ENCODE measurements at places on chromosomes 6 and 20. TPM values are rescaled to one million over a fixed set of nuclear protein-coding genes. Genes with fewer than 3 reads are reported as not detected.

Gene HTR1E
- not detected for total RNA-seq

- H3K27me3 ChIP-seq: no peaks in the 10 kb centered on the region
- peaks cover 20% of the 10 kb centered on the region for H3K4me1 ChIP-seq
- H3K27ac ChIP-seq: peak overlapping the region; percentile 94
- peak overlapping the region; percentile 65 for H3K4me3 ChIP-seq
Observed at GRCh38 chr20:56827763-56828162, 198.7 kb downstream of the TFAP2C start.

Gene SRXN1
- total RNA-seq: 83.3 TPM

Gene SOX18
- not detected for total RNA-seq

Gene CCN6
- not detected for total RNA-seq

Gene C20orf204
- 0.32 TPM for total RNA-seq

Gene RNF144B
- total RNA-seq: 3.5 TPM

- no peaks in the 10 kb centered on the region for H3K27me3 ChIP-seq
- H3K4me1 ChIP-seq: no peaks in the 10 kb centered on the region
Observed at GRCh38 chr6:125550892-125551291, 198.5 kb upstream of the HEY2 start.

- H3K4me1 ChIP-seq: peaks cover 21% of the 10 kb centered on the region
- H3K36me3 ChIP-seq: no peaks in the 10 kb centered on the region
- peak overlapping the region; percentile 82 for H3K27ac ChIP-seq
- DNase-seq: peak; percentile 79
- H3K27me3 ChIP-seq: no peaks in the 10 kb centered on the region
- peak overlapping the region; percentile 76 for H3K4me3 ChIP-seq
Observed at GRCh38 chr20:833121-833449, 430 bp upstream of the FAM110A start.

DNA sequence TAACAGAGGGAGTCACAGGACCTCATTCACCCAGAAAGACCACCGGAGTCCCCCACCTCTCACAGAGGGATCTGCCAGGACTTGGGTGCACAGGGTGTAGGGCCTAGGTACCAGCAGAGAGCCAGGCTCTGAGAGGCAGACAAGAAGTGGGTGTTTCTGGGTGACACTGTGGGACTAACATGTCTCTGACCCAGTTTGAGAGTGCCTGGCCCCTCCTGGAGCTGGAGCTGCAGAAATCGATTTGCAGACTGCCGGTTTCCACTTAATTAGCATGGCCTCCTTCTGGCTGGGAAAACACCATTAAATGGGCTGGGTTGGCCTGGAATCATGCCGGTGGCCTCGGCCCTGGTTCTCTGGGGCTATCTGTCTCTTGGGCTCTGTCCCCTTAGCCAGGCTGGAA lies 59.2 kb downstream of the PPP1R16B start:
- H3K4me1 ChIP-seq: no peaks in the 10 kb centered on the region
- DNase-seq: no peak
- H3K4me3 ChIP-seq: no peak overlapping the region
- H3K36me3 ChIP-seq: no peaks in the 10 kb centered on the region
- no peak overlapping the region for H3K27ac ChIP-seq
- peaks cover 7% of the 10 kb centered on the region for H3K27me3 ChIP-seq

GRCh38 chr20:63115651-63116411 lies 100.1 kb downstream of the YTHDF1 start:
- H3K27ac ChIP-seq: no peak overlapping the region
- no peaks in the 10 kb centered on the region for H3K4me1 ChIP-seq
- no peak for DNase-seq

DNA sequence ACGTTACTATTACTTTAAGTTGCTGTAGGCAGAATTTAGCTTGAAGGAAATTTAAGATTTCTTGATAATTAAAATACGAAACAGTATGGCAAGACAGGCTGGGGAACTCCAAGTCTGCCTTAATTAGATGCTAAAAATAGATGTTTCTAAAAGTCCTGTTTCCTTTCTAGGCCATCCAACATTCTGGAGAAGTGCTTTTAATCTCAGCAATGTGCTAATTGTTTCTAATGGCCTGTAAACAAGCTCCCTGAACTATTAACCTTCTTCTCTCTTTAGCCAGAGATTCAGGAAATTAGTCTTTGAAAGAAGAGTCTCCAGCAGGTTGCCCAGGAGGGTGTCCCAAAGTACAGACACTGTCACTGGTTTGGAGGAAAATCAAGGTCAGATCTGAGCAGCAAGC lies 677.3 kb upstream of the AGPAT4 start:
- no peaks in the 10 kb centered on the region for H3K27me3 ChIP-seq
- no peak for DNase-seq
- H3K27ac ChIP-seq: no peak overlapping the region
- no peaks in the 10 kb centered on the region for H3K4me1 ChIP-seq
- H3K4me3 ChIP-seq: no peak overlapping the region

DNA sequence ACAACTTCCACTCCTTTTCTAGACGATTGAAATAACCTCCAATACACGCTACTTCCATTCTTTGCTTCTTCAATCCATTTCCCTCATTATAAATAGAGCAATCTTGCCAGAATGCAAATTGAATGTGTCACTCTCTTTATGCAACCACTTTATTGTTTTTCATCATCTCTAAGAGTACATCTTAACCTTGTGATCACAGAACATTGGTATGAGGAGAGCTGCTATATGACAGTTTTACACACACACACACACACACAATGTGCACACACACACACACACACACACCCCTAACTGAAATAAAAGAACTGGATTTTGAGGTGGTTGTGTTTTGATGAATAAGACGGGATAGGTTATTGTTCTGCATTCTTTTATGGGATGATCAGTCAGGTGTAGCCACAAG lies 187.0 kb downstream of the HDGFL1 start:
- peaks cover 4% of the 10 kb centered on the region for H3K4me1 ChIP-seq
- no peak overlapping the region for H3K4me3 ChIP-seq
- H3K27ac ChIP-seq: no peak overlapping the region
- DNase-seq: peak; percentile 19

Gene GGTLC1
- not detected for total RNA-seq

GRCh38 chr6:33742837-33743236 lies 3.9 kb downstream of the IP6K3 start:
- DNase-seq: no peak
- no peak overlapping the region for H3K27ac ChIP-seq
- 0 out of 2 replicates have a peak, but pooled peaks cover 6% of the 10 kb centered on the region for H3K27me3 ChIP-seq
- H3K4me1 ChIP-seq: peaks cover 9% of the 10 kb centered on the region
- no peak overlapping the region for H3K4me3 ChIP-seq
- no peaks in the 10 kb centered on the region for H3K36me3 ChIP-seq

Gene SNAP91
- total RNA-seq: not detected

- DNase-seq: no peak
- no peaks in the 10 kb centered on the region for H3K36me3 ChIP-seq
- no peak overlapping the region for H3K27ac ChIP-seq
- peaks cover 24% of the 10 kb centered on the region for H3K27me3 ChIP-seq
- no peak overlapping the region for H3K4me3 ChIP-seq
- H3K4me1 ChIP-seq: peaks cover 4% of the 10 kb centered on the region
Observed at GRCh38 chr6:83847179-83847578, 6.0 kb upstream of the RIPPLY2 start.

DNA sequence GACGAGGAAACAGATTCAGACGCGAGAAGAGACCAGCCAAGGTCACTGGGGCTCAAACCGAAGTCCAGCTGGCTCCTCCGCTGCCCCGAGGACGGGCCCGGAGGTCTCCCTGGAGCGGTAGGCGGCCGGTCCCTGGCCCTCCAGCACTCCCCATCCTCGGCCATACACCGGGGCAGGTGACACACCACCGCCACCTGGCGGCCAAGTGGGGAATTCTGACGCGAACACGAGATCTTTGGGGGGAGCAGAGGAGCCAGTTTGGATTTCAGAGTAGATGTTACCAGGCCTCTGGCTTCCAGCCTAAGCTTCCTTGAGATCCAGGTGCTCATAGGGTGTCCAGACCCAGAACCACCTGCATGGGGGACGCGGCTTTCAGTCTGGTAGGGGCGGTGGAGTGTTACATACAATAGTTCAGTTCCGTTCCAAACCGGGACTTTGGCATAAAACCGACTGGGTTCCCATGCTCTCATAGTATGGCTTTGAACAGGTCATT lies 16.1 kb downstream of the BPIFB1 start:
- no peak overlapping the region for H3K27ac ChIP-seq
- peaks cover 6% of the 10 kb centered on the region for H3K4me1 ChIP-seq
- peak overlapping the region; percentile 33 for H3K4me3 ChIP-seq
- H3K27me3 ChIP-seq: peaks cover 6% of the 10 kb centered on the region
- peak; percentile 63 for DNase-seq

DNA sequence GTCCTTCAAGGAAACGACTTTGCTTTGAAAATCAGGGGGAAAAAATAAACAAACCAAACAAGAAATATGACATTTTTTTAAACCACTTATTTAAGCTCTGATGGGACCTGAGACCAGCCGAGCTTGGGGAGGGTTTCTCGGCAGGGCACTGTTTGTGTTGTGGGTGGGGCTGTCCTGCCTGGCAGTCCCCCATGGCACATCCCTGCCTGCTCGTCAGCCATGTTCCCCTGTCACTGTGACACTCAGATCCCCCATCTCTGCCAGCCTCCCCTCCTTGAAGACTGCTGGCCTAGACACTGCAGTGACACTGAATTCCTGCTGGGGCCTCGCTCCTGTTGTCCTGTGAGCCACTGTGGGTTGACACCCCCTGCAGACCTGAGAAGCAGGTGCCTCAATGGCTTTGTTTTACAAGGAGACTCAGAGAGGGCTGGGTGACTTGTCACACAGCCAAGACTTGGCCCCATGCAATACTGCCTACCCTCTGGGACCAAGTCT lies 95.1 kb upstream of the PTPN1 start:
- H3K27me3 ChIP-seq: no peaks in the 10 kb centered on the region
- H3K27ac ChIP-seq: peak overlapping the region; percentile 71
- DNase-seq: no peak
- H3K36me3 ChIP-seq: no peaks in the 10 kb centered on the region
- H3K4me1 ChIP-seq: peaks cover 9% of the 10 kb centered on the region
- peak overlapping the region; percentile 43 for H3K4me3 ChIP-seq

All from GM23248 (cell line).